ENCODE measurements at places on chromosomes 3 and 15.

GRCh38 chr3:104474011-104474410 is 892.7 kb upstream of the ALCAM start:
- DNase-seq = no peak

DNA sequence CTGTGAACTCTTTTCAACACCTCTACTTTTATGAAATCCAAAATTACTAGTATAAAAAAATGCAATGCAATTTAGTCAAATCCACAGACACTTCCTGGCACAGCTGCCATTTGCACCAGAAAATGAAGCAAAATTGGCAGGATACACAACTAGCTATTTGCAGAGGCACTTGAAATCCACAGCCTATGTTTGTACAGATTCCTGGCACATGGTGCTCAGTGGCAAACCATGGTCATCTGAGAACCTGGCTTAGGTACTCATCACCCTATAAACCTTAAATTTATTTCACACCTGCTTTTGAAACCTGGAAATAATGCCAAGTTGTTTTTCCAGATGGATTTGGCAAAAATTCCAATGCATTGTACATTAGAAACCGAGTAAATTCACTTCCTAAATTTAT is 20.2 kb upstream of the PPM1L start:
- DNase-seq = no peak

DNA sequence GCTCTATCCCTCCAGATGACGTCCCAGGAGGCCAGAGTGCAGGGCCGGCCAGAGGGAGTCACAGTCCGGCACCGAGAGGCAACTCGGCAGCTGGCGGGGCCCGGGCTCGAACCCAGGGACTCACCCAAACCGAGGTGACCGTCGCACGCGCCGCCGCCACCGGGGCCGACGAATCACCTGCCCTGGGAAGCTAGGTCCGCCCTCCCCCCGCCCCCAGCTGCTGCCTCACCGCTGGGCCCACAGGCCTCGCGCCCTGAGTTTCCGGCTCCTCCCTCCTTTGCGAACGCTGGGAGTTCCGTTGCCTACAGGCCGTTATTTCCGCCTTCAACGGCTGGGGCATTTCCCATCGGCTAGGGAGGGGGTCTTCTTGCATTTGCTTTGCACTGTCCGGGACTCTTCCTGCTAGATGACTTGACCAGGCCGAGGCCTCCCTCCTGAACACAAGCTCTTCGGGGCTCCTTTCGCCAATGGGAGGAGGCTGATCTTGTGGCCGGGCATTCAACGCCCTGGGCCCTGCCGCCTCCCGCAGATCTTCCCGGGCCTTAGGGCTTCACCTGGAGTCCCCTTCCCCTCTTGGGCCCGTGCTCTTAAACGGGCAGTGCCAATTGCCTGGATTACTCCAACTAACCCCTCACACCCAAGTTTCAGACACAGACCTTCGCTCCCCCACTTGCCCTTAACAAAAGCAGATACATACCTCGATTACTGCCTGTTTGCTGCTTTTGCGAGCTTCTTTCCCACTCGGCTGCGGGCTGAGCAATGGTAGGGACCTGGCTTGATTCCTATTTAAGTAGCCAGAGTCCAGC is at the start of gene SNUPN:
SNUPN (minus strand) TSS at position 184 of the 806 bp plus-strand sequence. CDS start 4,674 bp downstream, outside the sequence.
- DNase-seq = peak; percentile 95

GRCh38 chr15:23890218-23890617 is 203.1 kb upstream of the NDN start:
- no peak for DNase-seq

DNA sequence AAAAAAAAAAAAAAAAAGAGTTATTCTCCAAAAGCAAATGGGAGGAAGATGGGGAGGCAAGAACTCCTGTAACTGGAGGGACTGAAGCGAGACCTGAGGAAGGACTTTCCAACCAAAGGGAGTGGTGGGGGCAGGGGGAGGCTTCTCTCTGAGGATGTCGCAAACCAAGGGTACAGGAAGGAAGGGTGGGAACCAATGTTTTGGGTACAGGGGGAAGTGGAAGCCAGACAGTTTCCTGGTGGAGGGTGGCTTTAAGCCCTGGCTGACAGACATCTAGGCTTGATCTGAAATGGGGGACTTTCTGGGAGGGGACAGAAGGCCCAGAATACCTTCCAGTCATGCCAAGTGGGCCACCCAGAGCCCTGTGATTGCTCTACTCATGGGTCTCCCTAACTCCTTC is 27.0 kb downstream of the VIPR1 start:
- no peak for DNase-seq

DNA sequence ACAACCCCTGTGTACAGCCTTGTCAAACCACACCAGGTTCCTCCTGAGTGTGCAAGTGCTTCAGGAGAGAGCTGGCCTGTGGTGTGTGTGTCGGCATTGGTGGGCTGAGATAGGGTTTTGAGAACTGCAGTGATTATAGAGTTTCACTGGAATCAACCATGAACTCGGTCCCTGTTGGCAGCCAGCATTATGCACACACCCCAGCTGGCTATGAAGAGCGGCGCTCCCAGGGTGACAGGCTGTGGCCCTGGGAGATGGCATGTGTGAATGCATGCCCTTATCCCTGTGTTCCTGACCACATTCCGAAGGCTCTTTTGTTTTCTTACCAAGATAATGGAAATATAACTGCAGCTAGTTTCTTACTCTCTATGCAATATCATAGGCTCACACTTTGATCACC is 101.8 kb downstream of the SNRK start:
- no peak for DNase-seq

DNA sequence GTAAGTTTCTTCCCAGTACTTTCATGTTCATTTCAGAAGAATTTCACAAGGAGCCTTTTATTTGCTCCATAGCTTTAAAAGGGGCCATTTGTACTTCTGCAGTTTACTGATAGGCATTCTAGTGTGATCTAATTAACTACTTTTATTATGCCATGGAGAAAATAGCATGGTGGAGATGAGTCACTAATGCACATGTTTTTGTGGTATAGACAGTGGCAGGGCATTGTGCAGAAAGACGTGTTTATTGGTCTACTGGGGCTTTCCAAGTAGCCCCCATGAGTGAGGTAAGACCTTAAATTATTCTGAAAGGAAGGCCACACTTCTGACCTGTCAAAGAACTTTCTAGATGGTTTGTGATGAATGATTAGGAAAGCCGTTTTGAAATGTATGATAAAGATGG is 810.0 kb upstream of the NR2F2 start:
- DNase-seq = no peak
